Stimulated activated CD4-positive, alpha-beta T cell treated with anti-CD3 and anti-CD28 coated beads, Interleukin-1b, Interleukin-23, amount 100 ng/mL, for 24 hours (primary cell): ENCODE measurements at places on chromosomes 1 and 21.

- no peak for DNase-seq
Observed at GRCh38 chr1:23202263-23202749, 15.0 kb downstream of the HTR1D start.

DNA sequence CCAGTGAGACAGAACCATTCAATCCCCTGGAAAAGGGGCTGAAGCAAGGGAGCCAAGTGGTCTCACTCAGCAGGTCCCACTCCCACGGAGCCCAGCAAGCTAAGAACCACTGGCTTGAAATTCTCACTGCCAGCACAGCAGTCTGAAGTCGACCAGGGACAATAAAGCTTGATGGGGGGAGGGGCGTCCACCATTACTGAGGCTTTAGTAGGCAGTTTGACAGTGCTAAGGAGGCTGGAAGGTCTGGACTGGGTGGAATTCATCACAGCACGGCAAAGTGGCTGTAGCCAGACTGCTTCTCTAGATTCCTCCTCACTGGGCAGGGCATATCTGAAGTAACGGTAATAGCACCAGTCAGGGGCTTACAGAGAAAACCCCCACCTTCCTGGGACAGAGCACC lies 105.4 kb upstream of the GORAB start:
- no peak for DNase-seq

DNA sequence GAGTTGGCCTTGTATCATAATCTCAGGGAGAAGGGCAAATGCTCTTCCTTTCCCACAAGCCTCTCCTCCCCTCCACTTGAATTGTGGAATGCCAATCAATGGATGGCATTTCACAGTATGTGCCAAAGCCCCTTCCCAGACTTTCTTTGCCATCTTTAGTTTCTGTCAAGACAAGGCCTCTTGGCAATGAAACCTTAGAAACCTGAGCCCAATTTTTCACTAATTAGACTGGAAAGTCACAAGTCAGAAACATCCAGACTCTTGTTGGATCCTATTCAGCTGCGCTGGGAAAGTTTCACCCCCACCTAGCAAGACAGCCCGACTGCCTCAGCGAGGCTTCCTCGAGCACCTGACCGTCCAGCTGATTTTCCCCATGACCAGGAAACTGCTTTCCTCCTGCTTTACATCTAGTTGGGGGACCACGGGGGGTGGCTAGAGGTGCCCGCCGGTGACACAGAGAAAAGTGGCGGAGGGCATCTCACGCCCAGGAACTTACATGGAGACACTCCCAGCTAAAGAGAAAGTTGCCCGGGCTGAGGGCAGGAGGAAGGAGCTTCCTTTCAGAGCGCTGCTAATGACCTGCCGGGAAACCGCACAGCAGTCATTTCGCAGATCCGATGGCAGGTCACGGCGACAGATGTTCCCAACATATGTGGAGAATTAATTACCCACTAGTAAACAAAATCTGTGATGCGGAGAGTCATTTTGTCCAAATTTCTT lies 302.6 kb upstream of the RRP15 start:
- no peak for DNase-seq

DNA sequence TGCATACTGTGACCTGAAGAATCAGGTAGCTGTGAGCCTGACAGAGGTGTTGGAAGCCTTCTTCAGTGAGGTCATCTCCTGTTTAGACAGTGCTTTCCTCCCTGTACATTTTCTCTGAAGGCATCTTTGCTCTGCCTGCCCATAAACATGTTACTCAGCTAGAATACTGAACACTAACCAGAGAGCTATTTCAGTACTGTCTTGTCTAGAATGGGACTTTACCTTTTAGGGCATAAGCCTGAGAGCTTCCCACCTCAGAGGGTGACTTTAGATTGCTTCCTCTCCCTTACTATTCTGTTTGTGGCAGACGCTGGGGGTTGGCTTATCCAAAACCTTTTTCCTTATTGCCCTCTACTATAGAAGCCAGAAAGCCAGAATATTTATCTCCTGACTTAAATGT lies 23.3 kb upstream of the ZNF326 start:
- DNase-seq = no peak

GRCh38 chr1:21669258-21670058 lies at the start of gene RAP1GAP:
Gene RAP1GAP (minus strand): TSS chr1:21669357. CDS start chr1:21620032, 49,325 bp downstream.
- no peak for DNase-seq

GRCh38 chr21:43949499-43950208 lies 62.5 kb upstream of the TRAPPC10 start:
- no peak for DNase-seq

- no peak for DNase-seq
Observed at GRCh38 chr1:216047811-216048572, 375.3 kb downstream of the USH2A start.

GRCh38 chr1:220928320-220928719 lies 49.1 kb downstream of the HLX start:
- no peak for DNase-seq

DNA sequence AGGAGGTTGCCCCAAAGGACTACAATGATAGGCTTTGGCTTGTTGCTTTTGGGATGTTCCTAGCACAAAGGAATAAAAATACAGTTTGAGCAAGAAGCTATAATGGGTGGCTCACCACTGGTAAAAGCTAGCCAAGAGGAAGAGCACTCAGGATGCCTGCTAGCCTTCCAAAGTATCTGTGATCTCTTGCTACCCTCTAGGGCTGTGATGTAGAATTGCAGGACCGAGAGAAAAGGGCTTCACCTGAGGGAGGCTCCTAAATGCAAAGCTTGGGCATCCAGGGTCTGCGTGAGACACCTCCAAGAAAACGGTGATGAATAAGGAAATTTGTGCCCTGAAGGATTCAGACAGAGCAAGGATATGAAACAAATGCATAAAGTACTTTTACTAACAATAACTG lies 17.7 kb downstream of the IVL start:
- DNase-seq = no peak

- no peak for DNase-seq
Observed at GRCh38 chr1:65355031-65355712, 45.8 kb downstream of the DNAJC6 start.

GRCh38 chr1:5947071-5947821 lies 45.0 kb downstream of the NPHP4 start:
- DNase-seq = no peak

- no peak for DNase-seq
Observed at GRCh38 chr1:233459470-233459945, 132.0 kb downstream of the MAP3K21 start.

DNA sequence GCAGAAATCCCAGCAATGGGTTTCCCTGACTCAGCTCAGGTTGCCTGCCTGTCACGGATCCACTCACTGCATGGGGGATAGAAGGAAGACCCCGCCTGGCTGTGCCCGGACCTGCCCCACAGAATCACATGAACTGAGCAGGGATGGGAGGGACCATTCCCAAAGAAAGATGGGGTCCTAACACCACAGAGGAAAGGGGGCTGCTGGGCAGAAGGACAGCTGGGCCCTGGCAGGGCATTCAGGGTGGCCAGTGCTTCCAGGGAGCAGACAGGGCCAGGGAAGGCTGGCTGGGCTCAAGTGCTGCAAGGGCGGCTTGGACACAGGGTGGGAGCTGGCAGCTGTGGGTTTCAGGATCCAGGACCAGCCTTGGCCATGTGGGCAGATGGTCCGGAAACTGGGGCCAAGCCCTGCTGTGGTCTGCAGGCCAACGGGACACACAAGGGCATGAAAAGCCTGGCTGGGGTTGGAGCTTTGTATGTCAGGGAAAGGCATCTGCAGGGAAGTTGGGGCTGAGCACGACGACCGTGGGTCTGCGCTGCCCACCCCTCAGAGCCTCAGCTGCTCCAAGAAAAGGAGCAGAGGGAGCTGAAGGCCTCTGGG lies 723.9 kb downstream of the PTPRU start:
- no peak for DNase-seq

- DNase-seq = no peak
Observed at GRCh38 chr1:226886122-226886901, 15.9 kb downstream of the PSEN2 start.

DNA sequence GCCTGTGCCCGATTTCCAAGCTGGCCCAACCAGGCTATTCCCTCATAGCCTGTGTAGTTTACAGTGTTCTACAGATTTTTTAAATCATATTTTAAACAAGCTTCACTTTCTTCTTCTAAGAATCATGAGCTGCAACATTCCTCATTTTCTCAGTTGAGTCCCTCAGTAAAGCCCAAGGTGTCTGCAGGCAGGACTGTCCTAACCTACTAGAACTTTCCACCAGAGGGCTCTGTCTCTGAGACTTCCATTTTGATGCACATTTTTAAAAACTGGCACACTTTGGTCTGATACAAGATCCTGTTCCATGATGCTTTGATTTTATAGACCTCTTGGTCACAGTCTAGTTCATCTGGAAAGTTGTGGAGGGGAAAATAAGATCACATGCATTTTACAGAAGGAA lies 21.6 kb upstream of the SLAMF6 start:
- no peak for DNase-seq

DNA sequence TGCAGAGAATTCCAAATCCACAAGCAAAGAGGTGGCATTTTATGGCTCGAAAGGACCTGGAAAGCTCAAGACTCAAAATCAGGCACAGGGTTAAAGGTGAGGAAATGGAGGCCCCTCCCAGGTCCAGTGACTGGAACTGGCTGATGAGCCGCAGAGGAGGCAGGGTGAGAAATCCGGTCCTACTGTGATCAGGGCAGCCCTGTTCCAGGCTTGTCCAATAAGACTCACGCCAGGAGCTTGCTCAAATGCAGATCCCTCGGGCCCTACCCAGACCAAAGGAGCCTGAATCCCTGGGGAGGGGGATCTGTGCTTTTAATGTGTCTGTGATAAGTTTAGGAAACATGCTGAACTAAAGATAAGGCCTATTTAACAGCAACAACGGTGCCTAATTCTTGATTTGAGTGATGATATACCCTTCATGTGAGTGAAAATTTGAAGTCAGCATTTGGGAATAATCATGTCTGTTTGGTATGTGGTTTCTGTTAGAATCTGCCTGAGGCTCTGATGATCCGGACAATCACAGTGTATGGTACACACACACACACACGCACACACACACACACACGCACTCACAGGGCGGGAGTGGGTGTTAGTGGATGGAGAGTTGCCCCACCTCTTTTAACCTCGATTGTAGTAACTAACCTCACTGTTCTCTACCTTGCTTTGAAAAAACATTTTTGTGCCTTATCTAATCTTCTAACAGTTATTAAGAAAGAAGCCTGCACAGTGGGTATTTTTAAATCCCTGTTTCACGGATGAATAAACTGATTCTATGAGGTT lies 54.1 kb upstream of the LYST start:
- no peak for DNase-seq

GRCh38 chr1:59752556-59753414 lies 62.0 kb upstream of the HOOK1 start:
- no peak for DNase-seq

DNA sequence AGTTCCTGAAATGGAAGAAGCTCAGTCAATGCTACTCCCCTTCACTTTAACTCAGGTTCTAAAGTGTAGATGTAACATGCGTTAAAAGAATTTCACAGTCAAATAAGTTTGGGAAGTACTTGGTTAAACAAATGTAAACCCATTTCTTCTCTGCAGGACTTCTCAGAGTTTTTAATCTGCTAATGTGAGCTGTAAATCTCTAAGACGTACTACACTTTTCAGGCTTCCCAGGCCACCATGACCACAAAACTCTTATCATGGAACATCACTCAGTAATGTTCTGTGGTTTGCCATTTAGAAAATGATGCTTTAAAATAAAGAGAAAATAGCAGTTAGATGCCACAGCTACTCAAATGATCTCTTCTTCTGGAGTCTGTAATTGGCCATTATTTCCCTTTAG lies 104.3 kb downstream of the HHIPL2 start:
- DNase-seq = no peak

- DNase-seq = no peak
Observed at GRCh38 chr1:184069675-184070074, 18.1 kb downstream of the TSEN15 start.

- DNase-seq = no peak
Observed at GRCh38 chr1:214361636-214362035, 80.7 kb downstream of the SMYD2 start.

GRCh38 chr21:33505833-33506232 lies 14.3 kb upstream of the DNAJC28 start:
- no peak for DNase-seq

DNA sequence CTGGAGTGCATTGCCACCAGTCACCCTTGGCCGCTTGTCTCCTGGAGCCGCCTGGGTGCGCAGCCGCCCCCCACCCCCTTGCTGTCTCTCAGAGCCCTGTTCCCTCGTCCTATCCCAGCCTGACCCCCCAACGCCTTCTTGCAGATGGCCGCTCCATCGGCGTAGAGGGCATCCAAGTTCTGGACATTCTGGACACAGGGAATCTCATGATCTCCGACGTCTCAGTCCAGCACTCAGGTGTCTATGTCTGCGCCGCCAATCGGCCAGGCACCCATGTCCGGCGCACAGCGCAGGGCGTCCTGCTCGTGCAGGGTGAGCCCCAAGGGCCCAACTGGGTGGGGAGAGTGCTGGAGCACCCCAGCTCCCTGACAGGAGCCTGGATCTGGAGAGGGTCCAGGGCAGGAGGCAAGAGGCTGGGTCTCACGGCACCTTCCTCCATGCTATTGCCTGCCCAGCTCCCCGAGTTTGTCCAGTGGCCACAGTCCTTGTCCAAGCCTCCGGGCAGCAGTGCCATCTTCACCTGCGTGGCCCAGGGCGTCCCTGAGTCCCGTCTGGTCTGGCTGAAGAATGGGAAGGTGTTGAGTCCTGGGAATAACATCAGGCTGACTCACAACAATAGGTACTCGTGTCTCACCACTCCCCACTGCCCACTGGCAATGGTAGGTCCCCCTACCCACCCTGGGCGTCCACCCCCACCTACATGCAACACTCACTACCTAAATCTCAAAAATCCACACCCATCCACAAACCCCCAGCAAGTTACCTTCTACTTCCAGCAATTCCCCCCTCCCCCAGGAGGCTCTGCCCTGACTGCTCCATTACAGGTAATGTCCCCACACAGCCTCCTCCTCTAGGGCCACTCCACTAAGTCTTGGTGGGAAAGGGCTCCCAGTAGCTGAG lies 24.6 kb downstream of the SLC27A3 start:
- no peak for DNase-seq

DNA sequence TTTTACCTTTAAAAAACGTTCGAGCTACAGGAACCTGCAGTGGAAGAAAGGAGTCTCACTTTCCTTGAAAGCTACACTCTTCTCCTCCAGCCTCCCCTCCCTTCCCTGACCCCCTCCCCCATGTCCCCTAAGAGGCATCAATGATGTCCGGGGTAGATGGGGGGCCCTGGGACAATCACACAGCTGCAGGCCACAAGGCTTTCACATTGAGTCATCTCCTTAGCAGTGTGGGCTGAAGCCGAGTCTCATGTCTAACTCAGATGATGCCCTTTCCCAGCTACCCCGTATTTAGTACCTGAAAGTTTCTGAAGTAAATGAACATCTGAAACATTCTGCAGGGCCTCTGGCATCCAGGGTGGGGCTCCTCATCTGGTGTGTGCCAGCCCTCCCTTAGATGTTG lies 6.3 kb upstream of the GPR25 start:
- peak; percentile 57 for DNase-seq

GRCh38 chr1:240322943-240323342 lies 231.3 kb downstream of the FMN2 start:
- DNase-seq = no peak

GRCh38 chr1:26429721-26430120 lies 2.4 kb upstream of the DHDDS start:
- no peak for DNase-seq

- DNase-seq = no peak
Observed at GRCh38 chr1:31227891-31228568, 11.7 kb downstream of the NKAIN1 start.

- no peak for DNase-seq
Observed at GRCh38 chr1:246987083-246987690, 20.7 kb downstream of the ZNF695 start.
